ENCODE measurements at places on chromosomes 6 and 20.

DNA sequence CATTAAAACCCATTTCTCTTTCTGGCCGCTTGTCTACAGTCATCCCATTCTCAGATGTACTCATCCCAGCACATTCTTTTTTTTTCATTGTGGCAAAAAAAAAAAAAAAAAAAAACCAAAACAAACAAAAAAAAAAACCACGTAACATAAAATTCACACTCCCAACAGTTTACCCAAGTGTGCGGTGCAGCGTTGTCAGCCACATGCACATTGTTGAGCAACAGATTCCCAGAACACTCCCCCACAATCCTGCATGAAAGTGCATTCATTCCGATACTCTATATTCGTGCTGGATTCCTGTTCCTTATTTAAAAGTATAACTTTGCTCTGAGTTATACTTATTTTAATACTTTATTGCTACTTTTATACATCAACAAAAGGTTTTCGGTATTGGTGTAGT is 96.0 kb downstream of the SASH1 start:
- DNase-seq, result no peak

DNA sequence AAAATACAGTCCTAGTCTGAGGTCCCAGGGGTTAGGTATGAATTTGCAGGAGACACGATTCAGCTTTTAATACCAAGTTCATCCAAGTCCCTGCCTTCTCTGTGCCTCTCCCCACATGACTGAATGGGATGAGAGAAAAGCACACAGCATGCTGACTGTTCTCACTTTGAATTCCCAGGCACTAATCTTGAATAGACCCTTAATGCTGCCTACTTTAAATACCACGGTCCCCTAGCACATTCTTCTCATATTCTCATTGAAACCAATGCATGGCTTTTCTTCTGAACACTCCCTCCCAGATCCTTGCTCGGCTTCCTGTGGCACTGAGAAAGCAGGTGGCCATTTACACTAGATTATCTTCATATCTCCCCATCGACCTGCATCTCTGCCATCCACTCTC is 30.1 kb upstream of the SCAF8 start:
- DNase-seq, result no peak

DNA sequence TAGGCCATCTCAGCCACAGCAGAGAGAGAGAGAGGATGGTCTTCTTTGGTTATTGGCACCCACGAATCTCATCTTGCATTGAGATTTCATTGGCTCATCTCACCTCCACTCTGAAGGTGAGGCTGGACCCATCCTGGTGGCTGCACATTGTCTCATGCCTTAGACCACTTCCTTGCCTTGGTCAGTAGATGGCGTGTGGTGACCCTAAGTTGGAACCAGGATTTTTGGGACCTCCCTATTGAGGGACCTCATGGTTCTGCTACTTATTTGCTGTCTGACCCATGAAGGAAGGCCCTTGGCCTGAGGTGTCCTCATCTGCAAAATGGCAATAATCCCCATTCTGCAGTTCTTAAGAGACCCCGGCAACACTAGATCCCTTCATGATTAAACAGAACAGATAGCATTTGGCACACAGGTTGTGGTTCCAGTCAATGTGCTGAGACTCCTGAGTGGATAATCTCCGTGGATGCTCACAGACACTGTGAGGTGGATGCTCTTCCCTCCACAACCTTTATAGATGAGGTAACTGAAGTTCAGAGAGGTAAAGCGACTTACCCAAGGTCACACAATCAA is 21.5 kb upstream of the AAR2 start:
- no peak for DNase-seq

DNA sequence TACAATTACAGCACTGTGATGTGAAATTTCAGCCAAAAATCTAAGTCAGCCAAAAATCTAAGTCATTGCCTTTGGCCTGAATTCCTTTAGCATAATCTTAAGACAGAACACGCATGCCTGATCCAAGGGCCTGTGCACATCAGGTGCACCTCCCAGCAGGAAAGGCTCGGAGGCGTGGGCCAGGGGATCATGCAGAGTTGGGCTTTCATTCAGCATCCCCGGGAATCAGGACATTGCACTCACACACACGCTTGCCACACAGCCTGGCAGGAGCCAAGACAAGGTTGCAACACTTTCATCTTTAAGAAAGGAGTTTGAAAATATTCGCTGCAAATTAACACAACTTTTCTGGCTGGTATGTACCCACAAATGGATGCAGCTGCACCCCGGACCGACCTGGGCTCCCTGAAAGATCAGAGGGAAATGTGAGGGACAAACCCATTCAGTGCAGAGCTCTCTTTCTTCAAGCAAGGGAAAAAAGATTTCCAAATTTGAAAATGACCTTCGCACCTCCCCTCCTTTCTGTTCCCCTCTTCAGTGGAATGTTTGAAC is 48.8 kb downstream of the ERMARD start:
- DNase-seq, result no peak

GRCh38 chr6:93663111-93663510 is 243.8 kb upstream of the EPHA7 start:
- no peak for DNase-seq

Measured in stimulated activated CD8-positive, alpha-beta memory T cell treated with anti-CD3 and anti-CD28 coated beads, Interleukin-7, amount 100 ng/mL, for 4 hours (primary cell).